ENCODE measurements at places on chromosomes 4 and X.

GRCh38 chrX:22021751-22022324 lies 10.3 kb upstream of the PHEX start:
- DNase-seq = no peak

DNA sequence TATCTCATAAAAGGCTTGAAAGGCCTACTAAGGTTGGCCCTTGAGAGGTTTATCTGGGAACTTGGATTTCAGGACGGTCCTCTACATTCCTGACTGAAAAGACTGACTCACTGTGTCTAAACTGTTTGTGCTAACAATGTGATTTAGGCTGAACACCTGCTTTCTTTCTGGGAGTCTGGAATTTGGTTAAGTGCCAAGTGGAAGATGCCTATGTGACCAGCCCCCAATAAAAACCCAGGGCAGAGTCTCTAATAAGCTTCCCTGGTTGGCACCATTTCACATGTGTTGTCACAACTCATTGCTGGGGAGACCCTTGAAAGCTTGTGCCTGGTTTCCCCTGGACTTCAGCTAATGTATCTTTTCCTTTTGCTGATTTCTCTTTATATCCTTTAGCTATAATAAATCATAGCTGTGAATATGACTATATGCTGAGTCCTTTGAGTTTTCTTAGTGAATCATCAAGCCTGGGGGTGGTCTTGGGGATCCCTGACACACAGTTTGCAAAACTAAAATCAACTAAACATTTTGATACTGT lies 55.1 kb downstream of the GPR82 start:
- no peak for DNase-seq

DNA sequence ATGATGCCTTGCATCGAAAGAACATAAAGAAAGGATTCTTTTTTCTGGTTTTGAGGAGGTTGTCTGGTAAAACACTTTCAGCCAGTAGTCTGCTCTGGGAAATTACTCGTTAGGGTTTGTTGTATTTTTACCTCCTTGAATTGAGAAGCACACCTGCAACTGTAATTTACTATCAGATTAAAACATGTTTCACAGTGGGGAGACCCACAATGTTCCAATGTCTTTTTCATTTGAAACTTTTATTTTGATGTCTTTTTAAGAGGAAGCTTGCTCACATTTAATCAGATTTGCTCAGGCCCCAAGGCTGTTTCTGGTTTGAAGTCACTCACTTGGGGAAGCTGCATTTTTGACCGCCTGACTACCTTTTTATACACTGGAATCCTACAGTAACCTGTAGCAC lies 12.0 kb downstream of the TMEM154 start:
- no peak for DNase-seq

DNA sequence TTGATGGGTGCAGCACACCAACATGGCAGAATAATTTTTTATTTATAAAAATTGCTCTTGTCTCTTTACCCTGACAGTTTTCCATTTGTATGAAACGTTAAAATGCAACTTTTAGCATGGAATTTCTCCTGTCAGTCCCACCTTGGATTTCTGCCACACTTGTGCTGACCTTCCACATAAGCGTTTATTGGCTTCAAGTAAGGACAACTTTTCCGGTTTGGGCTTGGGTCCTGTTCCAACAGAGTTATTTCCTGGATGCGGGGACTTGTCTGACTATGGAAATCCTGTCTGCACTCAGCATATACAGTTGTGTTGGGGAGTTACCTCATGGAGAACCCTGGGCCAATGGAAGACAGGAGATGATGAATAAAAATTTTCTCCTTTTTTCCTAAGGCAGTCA lies 294.7 kb downstream of the NAF1 start:
- DNase-seq = no peak

GRCh38 chr4:99028187-99028586 lies 32.7 kb downstream of the METAP1 start:
- no peak for DNase-seq

DNA sequence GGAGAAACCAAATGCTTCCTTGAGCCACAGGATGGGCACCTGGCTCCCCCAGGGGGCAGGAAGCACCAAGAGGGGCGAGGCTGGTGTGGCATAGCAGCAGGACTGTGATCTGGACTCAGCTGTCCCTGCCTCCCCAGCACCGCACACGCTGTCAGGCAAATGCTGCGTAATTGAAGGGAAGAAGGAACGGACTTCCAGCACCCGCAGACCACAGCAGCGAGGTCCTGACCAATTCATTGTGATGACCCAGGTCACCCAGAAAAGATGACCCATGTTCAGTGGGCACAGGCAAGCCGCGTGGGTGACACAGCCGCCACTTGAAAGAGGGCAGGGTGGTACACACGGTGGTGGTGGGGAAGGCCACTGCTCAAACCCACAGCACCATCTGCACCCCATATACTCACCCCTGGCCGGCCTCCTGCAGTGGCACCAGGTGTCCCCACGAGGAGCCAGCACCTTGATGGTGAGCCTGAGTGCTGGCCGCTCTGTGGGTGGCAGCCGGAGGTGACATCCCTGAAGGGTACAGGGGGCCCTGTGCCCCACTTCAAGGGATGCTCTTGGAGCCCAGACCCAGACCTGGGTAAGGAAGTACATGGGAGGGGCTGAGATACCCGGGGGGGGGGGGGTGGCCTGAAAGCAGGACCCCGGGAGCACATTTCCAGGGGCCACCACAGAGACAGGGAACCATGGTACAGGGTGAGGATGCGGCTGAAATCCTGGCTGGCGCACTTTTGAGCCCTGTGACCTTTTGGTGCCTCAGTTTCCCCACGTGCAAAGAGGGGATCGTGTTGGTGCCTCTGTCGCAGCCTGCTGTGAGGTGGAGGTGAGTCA lies 11.5 kb downstream of the NAT8L start:
- no peak for DNase-seq

- DNase-seq = no peak
Measured at GRCh38 chr4:153440475-153440874, 25.7 kb upstream of the TMEM131L start.

DNA sequence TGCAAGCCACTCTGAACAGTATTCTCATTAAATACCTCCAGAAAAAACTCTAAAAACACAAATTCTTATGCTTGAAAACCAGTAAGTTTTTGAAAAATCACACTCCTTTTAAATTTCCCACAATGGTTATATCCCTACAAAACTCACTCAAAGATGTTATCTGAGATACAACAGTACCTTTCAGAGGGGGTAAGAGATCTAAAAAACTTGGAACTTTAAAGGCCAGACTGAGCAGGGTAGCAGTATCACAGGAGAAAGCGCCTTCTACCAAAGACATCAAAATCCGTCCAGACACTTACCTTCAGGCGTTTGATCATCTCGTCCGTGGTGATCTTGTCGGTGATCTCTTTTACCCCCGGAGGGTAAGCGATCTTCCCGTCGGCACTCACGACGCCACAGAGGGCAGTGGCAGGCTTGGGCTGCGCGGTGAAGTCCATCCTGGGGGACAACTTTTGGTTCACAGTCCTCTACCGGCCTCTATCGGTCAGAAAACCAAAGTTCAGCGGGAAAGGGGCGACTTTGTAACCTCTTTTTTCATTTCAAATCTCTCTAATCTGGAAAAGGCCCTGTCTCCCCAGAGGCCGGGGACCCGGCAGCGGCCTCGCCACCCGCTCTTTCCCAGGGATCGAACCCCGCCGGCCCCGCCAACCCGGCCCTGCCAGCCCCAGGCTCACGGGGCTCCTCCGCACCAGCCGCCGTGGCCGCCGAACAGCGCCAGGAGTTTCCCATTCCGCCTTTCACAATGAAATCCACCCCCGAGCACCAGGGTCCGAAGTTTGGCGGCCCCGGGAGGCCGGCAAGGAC lies 1.4 kb downstream of the PDS5A start:
- DNase-seq = peak; percentile 43

- DNase-seq = no peak
Measured at GRCh38 chr4:181757910-181758660, 485.1 kb upstream of the TENM3 start.

- no peak for DNase-seq
Measured at GRCh38 chrX:65035446-65035770, 59.2 kb upstream of the ZC4H2 start.

DNA sequence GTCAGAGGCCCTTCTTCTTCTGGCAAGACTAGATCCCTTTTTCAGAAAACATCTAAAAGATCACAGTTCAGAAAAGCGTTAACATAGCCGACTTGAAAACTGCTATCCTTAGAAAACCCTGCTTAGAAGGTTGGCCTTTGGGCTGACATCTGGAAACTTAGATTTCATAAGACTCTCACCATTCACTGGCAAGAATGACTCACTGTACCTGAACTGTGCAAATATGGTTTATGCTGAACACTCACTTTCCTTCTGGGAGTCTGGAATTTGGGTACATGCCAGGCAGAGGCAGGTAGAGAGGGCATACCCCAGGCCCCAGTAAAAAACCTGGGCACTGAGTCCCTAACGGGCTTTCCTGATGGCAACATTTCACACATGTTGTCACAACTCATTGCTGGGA lies 88.8 kb upstream of the GPC3 start:
- DNase-seq = no peak

- DNase-seq = no peak
Measured at GRCh38 chr4:126328914-126329313, 1014.2 kb downstream of the FAT4 start.

GRCh38 chr4:7650606-7651385 lies 216.1 kb upstream of the PSAPL1 start:
- no peak for DNase-seq

DNA sequence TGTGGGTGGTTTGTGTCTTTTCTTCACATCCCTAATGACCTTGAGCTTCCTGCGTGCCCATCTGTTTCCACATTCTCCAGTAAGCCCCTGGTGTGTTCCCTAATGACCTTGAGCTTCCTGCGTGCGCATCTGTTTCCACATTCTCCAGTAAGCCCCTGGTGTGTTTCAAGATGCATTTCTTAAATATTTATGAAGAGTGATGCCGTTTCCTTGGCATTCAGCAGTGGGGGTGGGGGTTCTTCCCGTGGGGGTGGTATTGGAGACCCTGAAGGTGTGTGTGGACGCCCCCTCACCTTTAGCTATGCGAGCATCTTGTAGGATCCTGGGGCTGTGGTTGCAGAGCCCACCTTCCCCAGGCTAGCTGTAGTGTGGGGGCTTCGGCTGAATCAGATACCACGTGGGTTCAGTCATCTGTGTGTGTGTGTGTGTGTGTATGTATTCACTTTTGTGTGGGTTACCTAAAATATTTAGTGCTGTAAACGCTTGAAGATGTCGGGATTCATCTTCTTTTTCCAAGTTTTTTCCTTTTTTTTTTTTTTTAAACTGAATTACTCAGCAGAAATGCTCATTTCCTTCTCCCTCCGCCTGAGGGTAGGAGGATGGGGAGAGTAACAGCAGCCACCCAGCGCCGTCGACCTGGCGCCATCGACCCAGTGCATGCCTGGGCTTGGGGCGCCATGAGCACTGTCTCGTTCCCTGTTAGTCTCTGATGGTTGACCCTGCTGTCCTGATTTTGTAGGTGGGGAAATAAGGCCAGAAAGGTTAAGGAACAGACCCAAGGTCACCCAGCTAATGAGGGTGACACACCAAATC lies 9.9 kb downstream of the NSG1 start:
- no peak for DNase-seq

GRCh38 chrX:24341795-24342194 lies 18.6 kb upstream of the SUPT20HL1 start:
- DNase-seq = no peak

GRCh38 chr4:54909961-54910360 lies 215.4 kb downstream of the KDR start:
- DNase-seq = no peak

- DNase-seq = no peak
Measured at GRCh38 chrX:9019151-9019550, 14.8 kb downstream of the FAM9B start.

DNA sequence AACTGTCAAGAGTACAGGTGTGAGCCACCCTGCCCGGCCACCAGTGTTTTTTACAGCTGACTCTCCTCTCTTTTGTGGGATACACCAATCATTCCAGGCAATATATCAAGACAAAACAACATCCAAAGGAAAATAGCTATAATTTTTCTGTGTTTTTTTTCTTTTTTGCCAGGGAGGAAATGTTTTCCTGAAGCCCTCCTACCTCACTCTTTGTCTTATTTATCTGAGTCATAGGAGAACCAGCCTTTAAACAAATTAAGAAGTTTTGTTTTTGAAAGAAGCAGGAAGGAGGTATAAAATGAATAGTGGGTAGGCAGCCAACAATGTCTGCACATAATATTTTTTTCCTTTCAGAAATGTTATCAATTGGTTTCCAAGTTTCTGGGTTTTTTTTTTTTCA lies 493.9 kb downstream of the CCSER1 start:
- no peak for DNase-seq

DNA sequence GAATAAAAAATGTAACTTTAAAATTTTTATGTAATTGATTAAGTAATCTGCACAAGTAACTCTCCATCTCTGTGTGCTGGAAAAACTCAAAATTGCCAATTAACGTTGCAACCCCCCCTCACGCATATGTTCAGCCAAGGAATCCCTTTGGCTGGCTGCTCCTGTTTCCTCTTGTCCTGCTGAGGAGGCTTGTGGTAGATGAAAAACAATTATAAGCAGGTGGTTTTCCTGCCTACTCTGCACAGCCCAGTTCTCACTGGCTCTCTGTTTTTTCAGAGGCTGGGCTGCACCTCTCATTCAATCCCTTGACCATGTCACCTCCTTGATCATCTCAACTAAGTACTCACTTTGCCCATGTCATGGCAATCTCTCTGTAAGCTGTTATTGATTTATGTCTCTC lies 1068.4 kb downstream of the ARAP2 start:
- no peak for DNase-seq

DNA sequence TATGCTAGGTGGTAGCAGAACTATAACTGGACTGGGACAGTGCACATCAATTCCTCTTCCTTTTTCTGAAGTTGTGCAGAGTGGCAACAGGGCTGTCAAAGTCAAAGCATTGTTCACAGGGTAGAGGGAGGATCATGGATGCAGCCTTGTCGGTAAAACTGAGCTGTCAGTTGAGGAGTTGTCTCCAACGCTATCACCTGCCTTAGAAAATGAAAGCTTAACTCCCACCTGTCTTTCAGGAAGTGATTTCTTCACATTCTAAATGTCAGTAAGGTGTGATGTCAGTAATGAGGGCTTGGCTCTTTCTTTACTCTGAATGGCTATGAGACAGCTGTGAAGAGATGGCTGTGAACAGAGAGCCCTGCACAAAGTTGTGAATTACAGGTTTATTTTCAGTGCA lies 66.4 kb upstream of the BANK1 start:
- DNase-seq = no peak

GRCh38 chr4:105719204-105719603 lies 10.6 kb downstream of the GSTCD start:
- no peak for DNase-seq

- no peak for DNase-seq
Measured at GRCh38 chrX:23503835-23504539, 163.3 kb upstream of the PRDX4 start.

- DNase-seq = no peak
Measured at GRCh38 chr4:10047967-10048366, 26.7 kb upstream of the SLC2A9 start.

GRCh38 chr4:118915468-118915867 lies 26.8 kb downstream of the SYNPO2 start:
- DNase-seq = no peak

- DNase-seq = no peak
Measured at GRCh38 chr4:89296896-89297295, 10.7 kb downstream of the GPRIN3 start.

DNA sequence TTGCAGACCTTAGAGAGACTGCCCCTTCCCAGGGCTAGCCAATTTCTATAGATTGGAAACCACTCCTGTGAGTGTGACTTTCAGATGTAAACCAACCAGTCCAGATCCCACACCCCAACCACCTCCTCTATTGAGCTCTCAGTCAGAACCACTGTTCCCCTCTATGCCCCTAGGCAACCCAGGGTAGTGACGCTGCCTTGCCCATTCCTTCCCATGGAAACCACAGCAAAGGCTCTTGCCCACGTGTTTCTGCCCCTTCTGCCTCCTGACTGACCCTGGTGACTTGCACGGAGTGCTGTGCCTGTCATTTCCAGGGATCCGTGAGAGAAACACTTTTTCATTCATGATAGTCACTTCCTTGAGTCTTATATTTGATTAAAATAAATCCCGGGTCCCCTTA lies 32.4 kb downstream of the CYTL1 start:
- DNase-seq = no peak
